Bronchial smooth muscle cell (primary cell): ENCODE measurements at places on chromosomes 1 and 21. TPM values are rescaled to one million over a fixed set of nuclear protein-coding genes. Genes with fewer than 3 reads are reported as not detected.

The SMAP2 gene
- 10.6 and 17.5 TPM in 2 replicates for total RNA-seq

The ANKRD35 gene
- total RNA-seq: 2.9 and 5.2 TPM in 2 replicates

The BCAR3 gene
- total RNA-seq: 15.0 and 24.9 TPM in 2 replicates

The TNNT2 gene
- total RNA-seq: not detected in 2 replicates

The MPZ gene
- 0.77 and 1.4 TPM in 2 replicates for total RNA-seq

The CFHR1 gene
- 0.16 and 0.26 TPM in 2 replicates for total RNA-seq

The GUCA2A gene
- not detected in 2 replicates for total RNA-seq

The POU3F1 gene
- 0.16 and 0.17 TPM in 2 replicates for total RNA-seq

The B4GALT2 gene
- total RNA-seq: 45.2 and 46.1 TPM in 2 replicates

The ZSWIM5 gene
- 0.32 and 1.5 TPM in 2 replicates for total RNA-seq

The PLEKHN1 gene
- total RNA-seq: 0.09 and 0.63 TPM in 2 replicates

The SMPDL3B gene
- total RNA-seq: not detected in 2 replicates

The GFI1 gene
- total RNA-seq: not detected in 2 replicates

The LCE6A gene
- total RNA-seq: not detected in 2 replicates

The LIN9 gene
- total RNA-seq: 0.60 and 1.4 TPM in 2 replicates

The FCRL2 gene
- not detected in 2 replicates for total RNA-seq

The VASH2 gene
- 1.1 and 3.7 TPM in 2 replicates for total RNA-seq

The EDEM3 gene
- total RNA-seq: 47.3 and 102 TPM in 2 replicates

The MAP1LC3C gene
- 0.77 and 0.95 TPM in 2 replicates for total RNA-seq

The CCDC185 gene
- not detected in 2 replicates for total RNA-seq

The HES3 gene
- total RNA-seq: not detected in 2 replicates

The NTMT2 gene
- not detected in 2 replicates for total RNA-seq

The CFAP45 gene
- total RNA-seq: 0.79 and 1.0 TPM in 2 replicates

The NRAS gene
- total RNA-seq: 18.8 and 28.8 TPM in 2 replicates

The TMPRSS2 gene
- not detected in 2 replicates for total RNA-seq

The LRRC38 gene
- not detected in 2 replicates for total RNA-seq

The CELA2B gene
- total RNA-seq: not detected in 2 replicates

The MUL1 gene
- 19.1 and 19.5 TPM in 2 replicates for total RNA-seq

The HAPLN2 gene
- total RNA-seq: 0.16 TPM in 1 of 2 replicates, not detected in the other

The PGBD5 gene
- total RNA-seq: 0.69 and 2.2 TPM in 2 replicates

The LAPTM5 gene
- under 0.01 TPM in 2 replicates for total RNA-seq

The APOBEC4 gene
- total RNA-seq: not detected in 2 replicates

The C1orf122 gene
- total RNA-seq: 6.5 and 18.4 TPM in 2 replicates
